Femur (tissue), 1 donor: ENCODE measurements at places on chromosomes 16 and 17.

GRCh38 chr16:14196011-14196410 is 124.9 kb downstream of the MRTFB start:
- no peak for DNase-seq

GRCh38 chr16:2188395-2188794 is 8.0 kb downstream of the CASKIN1 start:
- DNase-seq = no peak

- DNase-seq = no peak
Measured at GRCh38 chr17:71726341-71726740, 394.5 kb upstream of the SOX9 start.

DNA sequence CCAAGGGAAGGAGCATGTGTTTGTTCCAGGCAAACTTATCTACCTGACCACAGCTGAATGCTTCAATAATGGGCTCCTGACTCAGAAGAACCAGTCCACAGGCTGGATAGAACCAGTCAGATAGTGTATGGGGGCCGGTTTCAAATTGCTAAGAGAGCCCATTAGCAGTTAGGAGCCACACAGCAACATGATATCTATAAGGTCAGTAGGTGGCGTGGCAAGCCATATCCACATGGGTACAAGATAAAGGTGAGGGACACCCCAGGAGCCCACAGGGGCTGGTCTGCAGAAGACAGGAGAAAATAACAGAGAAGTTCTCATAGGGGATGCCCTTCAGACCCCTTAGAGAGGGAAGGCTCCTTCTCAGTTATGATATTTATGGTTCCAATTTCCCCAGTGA is 31.6 kb upstream of the CDRT15 start:
- no peak for DNase-seq

GRCh38 chr16:87274794-87275193 is 42.4 kb downstream of the C16orf95 start:
- DNase-seq = no peak

GRCh38 chr17:42171831-42172230 is 9.1 kb downstream of the KCNH4 start:
- no peak for DNase-seq

DNA sequence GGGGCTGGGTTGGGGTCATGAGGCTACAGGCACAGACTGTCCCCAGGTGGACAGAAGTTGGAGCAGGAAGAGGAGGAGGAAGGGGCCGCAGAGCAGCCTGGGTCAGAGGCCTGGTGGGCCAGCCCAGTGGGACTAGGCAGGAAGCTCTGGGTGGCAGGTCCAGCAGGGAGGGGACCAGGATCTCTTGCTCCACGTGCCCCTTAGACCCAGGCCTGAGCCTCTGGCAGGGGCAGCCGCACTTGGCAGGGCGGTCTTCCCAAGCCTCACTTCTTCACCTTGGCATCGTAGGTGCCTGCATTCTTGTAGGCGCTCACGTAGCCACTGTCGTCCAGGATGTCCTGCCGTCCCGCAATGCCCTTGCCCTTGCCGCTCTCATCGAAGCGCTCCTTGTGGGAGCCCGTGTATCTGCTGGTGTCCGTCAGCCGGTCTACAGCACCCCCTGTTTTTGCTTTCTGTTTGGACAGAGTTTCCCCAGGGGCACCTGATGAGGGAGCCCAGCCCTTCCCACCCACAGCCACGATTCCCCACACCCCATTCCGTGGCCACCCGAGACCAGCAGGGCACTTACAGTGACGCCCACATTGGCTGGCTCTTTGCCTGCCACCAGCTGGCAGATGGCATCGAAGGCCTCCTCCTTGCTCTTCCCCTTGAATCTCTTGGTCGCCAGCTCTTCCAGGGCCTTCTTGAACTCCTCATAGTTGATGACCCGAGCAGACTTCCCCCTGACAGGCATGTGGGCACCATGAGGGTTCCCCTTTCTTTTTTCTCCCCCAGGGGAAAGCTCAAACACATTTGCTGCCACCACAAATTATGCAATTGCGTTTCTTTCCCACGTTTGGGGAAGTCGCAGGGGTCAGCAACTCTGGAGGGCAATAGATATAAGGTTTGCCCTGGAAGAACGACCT is 3.1 kb downstream of the TPPP3 start:
- DNase-seq = no peak

DNA sequence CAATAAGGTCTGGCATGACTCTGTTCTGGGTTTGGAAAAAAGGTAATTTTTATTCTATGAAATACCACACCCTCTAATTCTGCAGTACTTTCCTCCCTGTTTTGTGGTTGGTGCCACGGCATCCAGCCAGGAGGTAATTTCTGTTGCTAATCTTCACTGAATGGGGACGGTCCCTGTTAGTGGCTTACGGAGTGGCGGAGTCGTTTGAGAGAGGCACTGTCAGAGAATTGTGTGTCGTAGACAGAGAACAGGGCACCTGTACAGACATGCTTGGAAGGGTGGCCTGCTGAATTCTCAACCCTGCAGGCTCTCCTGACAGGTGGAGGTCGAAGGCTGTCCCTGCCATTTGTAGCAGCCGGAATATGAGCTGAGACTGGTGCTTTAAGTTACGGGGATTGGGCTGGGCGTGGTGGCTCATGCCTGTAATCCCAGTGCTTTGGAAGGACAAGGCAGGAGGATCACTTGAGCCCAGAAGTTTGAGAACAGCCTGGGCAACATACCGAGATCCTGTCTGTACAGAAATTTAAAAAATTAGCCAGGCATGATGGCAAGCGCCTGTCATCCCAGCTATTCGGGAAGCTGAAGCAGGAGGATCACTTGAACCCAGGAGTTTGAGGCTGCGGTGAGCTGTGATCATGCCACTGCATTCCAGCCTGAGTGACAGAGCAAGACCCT is 33.2 kb downstream of the EEF2K start:
- DNase-seq = no peak

- peak; percentile 37 for DNase-seq
Measured at GRCh38 chr16:53087101-53087500, 32.3 kb downstream of the CHD9 start.

DNA sequence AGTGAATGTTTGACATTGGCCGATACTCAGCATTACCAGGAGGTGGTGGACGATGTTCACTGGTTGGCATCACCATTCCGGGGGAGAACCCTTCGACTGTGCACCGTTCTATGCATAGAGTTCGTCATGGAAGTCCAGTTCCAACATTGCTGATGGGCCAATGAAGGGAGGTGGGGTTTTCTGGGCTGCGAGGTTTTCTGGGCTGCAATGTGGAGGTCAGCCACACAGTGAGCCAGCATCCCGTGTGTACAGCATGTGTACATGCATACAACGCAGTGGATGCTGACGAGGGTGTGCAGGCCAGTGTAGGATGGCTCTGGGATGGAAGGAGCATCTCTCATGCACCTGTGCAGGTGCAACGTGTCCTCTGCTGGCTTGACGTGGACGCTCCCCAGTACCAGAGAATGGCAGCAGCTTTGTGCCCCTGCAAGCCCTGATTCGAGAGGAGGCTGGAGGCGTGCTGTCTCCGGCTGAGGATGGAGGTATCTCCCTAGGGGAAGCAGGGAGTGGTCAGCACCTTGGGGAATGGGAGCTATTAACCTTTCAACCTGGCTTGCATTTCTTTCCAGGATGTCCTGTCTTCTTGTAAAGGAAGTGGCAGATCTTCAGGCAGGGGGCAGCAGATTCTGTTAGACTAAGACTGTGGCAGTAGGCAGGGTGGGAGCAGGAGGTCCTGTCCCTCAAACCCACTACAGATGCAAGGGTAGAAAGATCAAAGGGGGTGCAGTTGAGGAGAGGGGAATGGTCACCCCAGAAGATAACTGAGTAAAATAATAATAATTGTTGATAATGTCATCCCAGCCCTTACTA is 98.2 kb downstream of the CYLD start:
- DNase-seq = no peak

DNA sequence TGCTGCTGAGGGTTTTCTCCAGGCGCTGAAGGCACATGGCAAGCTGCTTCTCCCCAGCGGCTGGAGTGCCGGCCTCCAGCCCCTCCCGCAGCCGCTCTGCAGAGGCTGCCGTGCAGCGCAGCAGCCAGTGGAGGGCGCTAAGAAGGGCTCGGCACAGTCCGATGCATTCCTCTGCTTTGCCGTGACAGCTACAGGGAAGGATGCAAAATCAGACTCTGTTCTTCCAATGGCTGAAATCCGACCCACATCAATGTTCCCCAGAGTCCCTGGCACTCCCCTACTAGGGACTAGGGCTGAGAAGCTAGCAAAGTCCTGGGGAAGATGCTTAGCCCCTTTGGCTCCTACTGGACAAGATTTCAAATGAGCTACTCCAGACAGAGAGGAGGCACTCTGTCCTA is 19.0 kb downstream of the MED24 start:
- no peak for DNase-seq
